ENCODE measurements at places on chromosomes 7 and 10.

DNA sequence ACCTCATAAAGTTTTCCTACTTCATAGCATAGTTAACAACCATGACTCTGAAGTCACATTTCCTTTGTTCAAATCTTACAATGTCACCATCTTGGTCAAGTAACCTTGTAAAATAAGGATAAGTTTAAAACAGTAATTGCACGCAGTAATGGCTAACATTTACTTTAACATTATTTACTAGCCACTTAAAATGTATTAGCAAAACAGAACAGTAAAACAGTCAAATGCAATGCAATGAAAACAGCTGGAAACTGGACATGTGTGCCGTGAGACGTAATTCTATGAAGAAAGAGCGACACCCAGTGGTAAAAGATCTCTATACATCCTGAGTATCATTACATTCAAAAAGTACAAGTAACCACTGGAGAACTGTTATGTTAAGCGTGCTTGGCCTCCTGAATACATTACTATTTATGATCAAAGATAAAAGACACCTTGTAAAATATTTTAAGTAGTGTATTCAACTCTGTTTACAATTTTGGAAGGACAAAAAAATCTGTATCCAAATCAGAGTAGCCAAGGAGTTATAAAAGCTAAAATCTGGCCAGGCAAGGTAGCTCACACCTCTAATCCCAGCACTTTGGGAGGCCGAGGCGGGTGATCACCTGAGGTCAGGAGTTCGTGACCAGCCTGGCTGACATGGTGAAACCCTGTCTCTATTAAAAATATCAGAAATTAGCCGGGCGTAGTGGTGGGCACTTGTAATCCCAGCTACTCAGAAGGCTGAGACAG, 27.2 kb downstream of the ATE1 start:
- peak; percentile 49 for DNase-seq

- no peak for DNase-seq
Measured at GRCh38 chr7:27546610-27547009, 116.1 kb downstream of the HIBADH start.

DNA sequence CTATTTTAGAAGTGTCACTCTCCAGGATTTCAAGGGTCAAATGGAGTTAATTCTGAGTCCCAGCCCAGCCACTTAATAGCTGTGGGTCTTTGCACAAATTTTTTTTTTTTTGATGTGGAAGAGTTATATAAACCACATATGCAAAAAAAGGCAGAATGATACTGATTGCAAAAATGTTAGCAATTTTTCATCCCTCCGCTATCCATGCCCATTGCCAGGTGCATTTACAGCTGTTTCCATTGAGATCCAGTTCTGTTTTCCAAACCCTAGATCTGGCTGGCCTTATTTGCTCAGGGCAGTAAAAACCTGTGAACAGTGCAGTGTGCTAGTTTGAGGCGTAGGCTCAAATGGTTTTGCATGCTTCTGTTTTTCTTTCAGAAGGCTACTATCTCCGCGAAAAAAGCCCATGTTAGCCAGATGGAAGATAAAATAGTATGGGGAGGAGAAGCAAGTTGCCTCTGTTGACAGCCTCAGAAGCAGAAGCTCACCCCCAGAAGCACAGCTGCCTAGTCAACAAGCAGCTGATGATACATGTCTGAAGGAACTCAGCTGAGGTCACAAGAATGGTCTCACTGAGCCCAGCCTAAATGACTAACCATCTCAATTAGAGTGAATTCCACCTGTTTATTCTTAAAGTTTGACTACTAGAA, 997 bp upstream of the ZNF138 start:
- no peak for DNase-seq

DNA sequence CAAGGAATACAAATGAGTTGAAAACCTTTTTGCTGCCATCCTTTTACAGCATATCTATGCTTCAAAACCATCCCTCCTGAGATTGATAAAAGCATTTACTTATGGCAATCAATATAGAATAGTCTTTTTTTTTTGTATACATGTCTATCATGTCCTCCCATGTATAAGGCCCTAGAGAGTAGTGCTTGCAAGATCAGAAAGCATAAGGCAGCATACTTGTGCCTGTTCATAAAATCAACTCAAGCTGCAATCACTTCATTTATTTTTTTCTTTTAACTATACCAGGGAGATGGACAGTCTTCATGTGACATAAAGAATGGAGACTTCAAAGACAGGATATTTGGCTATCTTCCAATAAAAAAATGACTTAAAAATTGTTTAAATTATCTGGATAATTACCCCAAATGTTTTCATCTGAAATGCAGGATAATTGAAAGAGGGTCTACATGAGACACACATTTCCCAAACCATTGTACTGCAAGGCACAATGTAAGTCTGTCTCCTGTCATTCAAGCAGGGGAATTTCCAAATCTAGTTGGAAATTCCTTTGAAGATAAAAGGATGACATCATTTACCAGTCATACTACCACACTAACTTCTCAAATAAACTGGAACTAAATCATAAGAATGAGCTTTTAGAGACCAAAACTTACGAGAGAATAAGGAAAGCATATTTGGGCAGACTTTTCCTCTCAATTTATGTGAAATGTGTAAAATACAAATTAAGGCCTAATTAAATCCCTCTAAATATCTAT, 22.5 kb downstream of the LRRN3 start:
- peak; percentile 21 for DNase-seq

DNA sequence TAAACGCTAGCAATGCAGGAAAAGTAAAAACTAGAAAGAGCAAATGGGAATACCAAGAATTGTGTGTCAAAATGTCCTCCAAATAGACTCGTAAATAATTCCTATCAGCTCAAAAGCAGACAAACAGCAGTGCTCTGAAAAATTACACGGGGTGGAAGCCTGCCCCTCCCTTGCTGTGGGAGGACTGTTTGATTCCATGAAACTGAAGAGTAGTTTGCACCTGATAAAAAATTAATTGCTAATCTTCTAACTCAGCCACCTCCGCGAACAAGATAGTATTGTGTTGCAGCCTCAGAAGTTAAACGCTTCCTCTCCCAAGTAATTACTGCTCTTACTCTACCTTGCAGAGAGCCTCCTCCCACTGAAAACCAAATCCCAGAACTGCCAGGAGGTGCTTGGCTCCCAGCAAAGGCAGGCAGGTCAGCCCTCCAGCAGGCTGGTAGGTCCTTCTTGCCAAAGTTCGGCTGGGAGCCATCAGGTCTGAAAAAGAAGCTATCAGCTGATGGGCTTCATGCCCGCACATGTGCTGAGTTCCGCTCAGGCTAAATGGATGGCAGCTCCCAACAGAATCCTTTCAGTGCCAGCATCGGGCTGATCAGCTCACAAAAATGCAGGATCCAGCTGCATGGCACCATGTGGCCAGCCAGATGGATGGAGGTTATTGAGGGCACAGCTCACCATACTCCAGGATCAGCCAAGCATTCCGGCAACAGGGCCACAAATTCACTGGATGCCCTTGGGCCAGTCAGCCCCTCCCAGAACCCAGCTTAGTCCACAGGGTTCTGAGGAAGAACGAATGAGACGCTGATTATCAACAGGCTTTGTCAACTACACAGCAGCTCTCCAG, 37.1 kb downstream of the MAD1L1 start:
- DNase-seq, result no peak

DNA sequence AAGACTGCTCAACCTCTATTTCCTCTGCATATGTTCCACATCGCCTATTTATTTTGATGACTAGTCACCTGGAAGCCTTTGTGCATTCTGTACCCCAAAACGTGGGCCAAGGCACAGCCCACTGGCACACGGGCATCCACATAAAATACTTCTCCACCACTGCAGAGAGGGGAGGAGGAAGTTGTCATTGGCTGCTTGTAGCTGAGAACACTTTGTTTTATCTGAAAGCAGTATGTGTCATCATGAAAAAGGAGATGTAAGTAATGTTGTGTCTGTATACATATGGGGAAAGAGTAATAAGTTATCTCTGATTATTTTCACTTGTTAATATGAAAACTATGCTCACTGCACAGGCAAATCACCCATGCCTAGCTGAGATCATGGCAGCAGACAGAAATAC, 48.2 kb upstream of the AMPH start:
- no peak for DNase-seq

DNA sequence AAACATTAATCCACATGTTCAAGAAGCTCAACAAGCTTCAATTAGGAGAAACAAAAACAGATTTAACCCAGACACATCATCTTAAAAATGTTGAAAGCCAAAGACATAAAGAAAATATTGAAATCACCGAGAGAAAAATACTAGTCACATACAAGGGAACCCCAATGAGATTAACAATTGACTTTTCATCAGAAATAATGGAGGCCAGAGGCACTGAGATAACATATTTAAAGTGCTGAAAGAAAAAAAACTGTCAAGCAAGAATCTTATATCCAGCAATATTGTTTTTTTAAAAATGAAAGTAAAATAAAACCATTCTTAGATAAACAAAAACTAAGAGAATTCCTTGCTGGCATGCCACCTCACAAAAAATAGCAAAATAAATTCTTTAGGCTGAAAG, 28.9 kb downstream of the AOC1 start:
- DNase-seq, result no peak
